ENCODE measurements at places on chromosomes 2 and 18.

DNA sequence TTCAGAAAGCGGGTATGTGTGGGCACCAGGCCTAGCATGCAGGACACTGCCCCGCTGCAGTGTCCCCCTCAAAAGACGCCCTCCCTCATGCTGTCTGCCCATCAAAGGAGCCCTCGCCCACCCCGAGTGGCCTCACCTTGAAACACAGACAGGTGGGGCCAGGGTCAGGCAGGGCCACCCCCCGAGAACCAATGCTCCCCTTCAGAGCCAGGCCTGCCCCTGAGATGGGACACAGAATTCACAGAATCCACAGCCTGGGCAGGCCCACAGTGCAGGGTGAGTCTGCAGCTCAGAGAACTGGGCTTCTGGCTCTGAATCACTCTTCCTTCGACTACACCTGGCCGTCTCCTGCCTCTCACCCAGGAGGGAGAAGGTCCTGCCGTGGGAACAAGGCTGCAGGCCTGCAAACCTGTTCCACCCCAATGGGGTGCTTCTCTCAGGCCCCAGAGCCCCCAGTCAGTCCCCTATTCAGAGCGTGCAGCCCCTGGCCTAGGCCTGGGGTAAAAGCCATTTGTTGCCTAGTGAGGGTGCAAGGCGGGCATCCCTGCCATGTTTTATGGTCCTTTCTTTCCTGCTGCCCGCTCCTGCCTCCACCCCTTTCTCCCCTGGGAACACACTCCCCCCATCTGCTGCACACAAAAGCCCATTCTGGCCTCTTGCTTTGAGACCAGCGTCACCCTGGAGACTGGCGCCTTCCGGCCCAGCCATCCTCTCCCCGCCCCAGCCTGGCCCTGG lies 11.3 kb upstream of the ARHGEF4 start:
- DNase-seq, result no peak

GRCh38 chr18:59848002-59848401 lies 51.8 kb upstream of the PMAIP1 start:
- DNase-seq, result no peak

DNA sequence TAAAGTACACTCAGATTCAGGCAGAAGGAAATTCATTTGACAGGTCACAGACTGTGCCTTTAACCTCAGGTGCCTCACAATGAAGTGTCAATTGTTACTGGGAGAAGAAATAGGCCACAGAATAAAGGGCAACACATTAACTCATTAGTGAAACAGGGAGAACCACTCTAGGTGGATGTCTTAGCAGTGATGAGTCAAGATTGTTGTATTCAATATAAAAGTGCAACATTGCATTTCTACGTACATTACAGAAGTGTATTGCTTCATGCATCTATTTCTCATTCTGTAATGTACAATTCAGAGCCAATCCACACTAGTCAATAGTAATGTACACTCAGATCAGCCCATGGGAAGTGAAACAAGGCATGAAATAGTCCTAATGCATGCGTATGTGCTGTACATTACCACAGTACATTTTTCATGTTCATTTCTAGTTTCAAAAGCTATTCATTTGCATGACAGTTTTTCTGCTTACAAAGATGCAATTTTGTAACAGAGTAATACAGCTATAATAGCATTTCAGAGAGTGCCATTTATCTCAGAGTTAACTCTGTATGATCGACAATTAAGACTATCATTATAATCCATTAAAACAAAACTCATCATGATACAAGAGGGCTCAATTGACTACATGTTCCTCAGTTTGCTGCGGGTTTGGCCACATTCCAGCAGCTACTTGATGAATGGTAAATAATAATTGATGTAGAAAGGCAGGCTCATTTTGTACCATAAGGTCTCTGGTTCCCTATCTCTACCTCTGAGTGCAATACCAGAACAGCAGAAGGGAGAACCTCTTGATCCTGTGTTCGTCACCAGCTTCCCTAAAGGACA lies 12.2 kb upstream of the ARL5A start:
- DNase-seq, result no peak

- no peak for DNase-seq
Observed at GRCh38 chr18:76233876-76234675, 261.0 kb downstream of the ZNF516 start.

- DNase-seq, result no peak
Observed at GRCh38 chr2:227325839-227326195, 766 bp downstream of the MFF start.

GRCh38 chr18:62919109-62919838 lies 203.9 kb downstream of the PHLPP1 start:
- DNase-seq, result no peak

DNA sequence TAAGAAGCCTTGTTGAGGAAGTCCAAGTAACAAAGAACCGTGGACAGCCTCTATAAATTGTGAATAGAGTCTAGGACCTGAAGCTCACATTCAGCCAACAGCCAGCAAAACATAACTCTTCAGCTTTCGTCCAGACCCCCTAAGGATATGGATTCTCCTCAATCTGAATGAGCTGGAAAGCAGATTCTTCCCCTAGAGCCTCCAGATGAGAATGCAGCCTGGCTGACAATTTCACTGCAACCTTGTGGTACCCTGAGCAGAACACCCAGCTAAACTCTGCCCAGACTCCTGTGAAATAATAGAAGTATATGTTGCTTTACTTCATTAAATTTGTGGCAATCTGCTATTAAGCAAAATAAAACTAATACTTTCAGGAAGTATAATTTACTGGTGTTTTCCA lies 483.5 kb upstream of the SLC8A1 start:
- DNase-seq, result no peak

DNA sequence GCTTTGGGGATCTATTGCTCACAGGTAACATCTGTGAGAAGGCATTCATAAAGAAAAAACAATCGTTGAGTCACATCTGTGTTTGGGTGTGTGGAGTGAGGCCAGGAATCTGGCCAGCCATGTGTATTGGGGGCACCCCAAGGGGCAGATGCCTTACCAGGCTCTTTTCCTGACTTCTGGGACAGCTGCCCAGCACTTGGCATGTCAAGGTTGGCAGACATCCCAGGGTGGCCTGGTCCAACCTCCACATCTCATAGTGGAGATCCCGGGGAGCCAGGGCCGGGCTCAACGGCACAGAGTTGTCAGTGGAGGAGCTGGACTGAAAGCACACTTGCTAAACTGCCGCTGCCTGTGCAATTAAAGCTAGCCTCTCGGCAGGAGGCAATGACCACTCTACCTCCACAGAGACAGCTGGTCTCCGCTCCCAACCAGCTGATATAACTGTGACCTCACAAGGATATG lies 75.3 kb upstream of the MGAT4A start:
- peak; percentile 30 for DNase-seq

DNA sequence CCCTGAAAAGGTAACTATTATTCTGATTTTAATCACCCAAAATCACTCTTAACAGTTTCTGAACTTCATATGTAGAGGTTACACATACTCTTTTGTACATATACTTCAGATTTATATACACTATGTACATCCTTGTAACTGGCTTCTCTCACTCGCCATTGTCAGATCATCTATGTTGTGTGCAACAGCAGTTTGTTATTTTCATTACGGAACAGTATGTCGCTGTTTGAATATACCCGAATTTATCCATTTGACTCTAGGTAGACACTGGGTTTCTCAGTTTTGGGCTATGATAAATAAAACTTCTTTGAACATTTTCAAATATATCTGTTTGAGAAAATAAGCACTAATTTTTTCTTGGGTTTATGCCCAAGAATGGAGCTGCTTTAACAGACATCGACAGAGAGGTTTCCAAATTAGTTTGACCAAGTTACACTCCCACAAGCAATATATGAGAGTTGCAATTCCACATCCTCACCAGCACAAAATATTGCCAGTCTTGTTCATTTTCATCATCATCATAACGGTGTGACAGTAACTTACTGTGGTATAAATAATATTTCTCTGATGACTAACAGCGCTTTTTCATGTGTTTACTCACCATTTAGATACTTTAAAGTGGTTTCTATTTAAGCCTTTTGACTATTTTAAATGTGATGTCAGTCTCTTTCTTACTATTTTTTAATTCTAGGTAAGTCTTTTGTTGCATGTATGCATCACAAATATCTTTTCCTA lies 80.9 kb downstream of the SMC6 start:
- DNase-seq, result no peak

GRCh38 chr2:208013285-208014178 lies 11.8 kb downstream of the PLEKHM3 start:
- DNase-seq, result peak; percentile 51

- no peak for DNase-seq
Observed at GRCh38 chr2:102852867-102853266, 91.0 kb downstream of the TMEM182 start.

DNA sequence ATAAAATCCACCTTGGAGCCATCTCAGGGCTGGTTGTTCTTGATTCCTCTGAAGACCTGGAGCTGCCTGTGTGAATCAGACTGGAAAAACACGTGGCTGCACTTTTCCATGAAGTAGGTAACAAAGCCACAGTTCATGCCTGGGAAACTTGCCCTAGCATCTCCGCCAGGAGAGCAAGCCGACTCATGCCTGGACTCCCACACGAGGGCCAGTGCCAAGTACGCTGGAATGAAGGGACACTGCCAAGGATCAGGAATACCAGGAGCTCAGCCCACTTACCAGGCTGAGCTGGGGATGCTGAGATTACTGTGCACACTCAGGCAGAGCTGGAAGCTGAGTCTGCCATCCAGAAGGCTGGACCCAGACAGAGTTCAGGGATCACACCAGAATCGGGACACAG lies 10.9 kb upstream of the FHL2 start:
- DNase-seq, result peak; percentile 94

GRCh38 chr2:33528441-33528950 lies 52.0 kb downstream of the RASGRP3 start:
- no peak for DNase-seq

DNA sequence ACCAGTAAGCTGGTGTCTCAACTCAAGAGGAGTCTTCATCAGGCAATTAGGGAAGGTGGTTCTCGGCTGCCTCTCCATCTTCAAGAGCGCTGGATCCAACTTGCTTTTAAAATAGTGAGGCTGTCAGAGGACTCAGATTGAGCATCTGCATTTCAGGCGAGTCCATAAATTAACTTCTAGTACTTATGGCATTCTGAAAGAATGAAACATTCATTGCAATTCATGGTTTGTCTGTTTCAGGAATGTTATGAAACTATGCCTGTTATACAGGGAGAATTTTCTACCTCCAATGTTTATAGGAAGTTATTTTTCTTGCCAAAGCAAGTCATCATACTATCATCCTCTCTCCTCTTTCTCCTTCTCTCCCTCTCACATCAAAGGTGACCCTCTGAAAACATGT lies 883.2 kb downstream of the SLC4A3 start:
- no peak for DNase-seq

DNA sequence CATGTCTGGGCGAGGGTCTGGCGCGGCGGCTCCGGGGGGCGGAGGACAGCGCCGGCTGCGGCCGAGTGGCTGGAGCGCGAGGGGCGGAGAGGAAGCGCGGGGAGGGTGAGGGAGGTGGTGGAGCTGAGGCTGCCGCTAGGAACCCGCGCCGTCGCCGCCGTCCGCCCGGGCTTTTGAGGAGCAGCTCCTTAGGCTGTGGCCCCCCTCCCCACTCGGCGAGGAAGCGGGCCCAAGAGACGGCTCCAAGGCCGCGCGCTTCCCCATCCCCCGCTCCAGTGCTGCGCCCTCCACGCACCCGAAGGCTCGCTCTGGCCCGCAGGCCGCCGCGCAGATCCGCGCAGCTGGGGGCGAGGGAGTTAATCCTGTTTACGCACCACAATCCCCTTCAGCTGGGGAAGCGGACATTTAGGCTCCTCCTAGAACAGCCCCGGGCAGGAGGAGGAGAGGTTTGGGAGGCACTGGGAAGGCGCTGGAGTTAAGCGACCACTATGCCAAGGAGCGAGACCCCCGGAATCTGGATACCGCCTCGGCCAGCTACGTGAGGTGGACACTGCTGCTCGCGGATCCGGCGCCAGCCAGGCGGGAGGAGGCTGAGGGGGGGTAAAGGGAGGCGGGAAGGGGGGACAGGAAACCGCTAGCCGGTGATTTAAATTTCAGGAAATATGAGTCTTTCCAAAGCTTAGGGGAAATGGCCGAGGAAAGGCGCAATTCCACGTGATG lies at the start of gene CNRIP1:
CNRIP1 (minus strand) TSS at position 552 of the 720 bp plus-strand sequence; CDS start at position 3, 549 bp downstream.
- no peak for DNase-seq

GRCh38 chr2:223880796-223881195 lies 43.4 kb upstream of the AP1S3 start:
- no peak for DNase-seq

GRCh38 chr2:147076634-147077033 lies 768.2 kb upstream of the ACVR2A start:
- no peak for DNase-seq

DNA sequence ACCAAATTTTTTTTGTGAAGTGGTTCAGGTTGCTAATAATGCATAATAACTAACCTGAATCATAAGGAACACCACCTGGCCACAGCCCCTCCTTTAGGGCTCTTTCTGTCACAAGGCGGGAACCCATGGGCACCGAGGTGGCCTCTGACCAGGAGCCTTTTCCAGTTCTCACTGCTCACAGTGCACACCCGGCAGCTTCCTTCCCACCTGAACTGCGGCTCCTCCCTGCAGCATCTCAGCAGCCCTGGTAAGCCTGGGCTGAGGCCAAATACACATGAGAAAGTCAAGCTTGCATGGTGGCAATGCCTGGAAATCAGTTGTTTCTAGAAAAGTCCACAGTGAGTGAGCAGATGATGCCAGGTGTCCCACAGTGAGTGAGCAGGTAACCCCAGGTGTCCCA lies 77.6 kb upstream of the SNTG2 start:
- no peak for DNase-seq

GRCh38 chr2:8614646-8615045 lies 67.2 kb upstream of the ID2 start:
- no peak for DNase-seq

GRCh38 chr2:232731470-232731869 lies 34.3 kb downstream of the GIGYF2 start:
- DNase-seq, result no peak

GRCh38 chr2:158138255-158138654 lies 36.6 kb downstream of the UPP2 start:
- DNase-seq, result no peak

DNA sequence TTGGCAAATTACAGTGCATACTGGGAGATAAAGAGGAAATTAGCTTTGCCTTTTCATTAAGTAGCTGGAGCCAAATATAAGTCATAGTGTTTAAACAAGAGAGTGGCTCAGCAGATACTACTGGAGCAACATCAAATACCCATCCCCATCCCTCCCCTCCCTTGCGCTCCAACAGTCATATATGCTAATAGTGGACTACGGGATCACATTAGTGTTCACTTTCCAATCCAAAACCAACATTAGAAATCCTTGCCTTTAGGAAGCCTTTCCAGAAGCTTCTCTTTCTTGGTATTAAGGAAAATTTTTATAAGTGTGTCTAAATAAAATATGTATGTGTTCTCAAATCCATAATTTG lies 1669.3 kb downstream of the SUCLG1 start:
- DNase-seq, result no peak

DNA sequence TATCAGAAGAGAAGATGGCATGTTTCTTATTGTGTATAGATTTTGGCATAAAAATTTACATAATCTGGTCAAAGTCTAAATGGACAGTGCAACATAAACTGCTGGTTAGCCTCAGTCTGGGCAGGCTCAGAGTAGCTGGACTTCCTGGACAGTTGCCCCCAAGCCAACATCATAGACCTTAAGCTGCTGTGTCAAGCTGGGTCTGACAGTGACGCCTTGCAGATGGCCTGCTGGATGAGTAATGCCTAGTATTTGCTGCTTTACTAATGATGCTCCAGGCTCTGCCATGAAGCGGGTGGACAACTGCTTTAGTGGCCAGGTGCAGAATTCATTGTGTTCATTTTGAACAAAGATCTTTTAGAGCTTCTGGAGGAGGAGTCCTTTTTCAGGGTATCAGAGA lies 603.7 kb upstream of the ZEB2 start:
- no peak for DNase-seq

- DNase-seq, result no peak
Observed at GRCh38 chr2:190809876-190810525, 70.6 kb upstream of the GLS start.

- no peak for DNase-seq
Observed at GRCh38 chr2:100367163-100367562, 44.9 kb upstream of the LONRF2 start.

GRCh38 chr2:105618351-105618659 lies 126.4 kb upstream of the NCK2 start:
- no peak for DNase-seq
